ENCODE measurements at places on chromosomes 12 and 14.

DNA sequence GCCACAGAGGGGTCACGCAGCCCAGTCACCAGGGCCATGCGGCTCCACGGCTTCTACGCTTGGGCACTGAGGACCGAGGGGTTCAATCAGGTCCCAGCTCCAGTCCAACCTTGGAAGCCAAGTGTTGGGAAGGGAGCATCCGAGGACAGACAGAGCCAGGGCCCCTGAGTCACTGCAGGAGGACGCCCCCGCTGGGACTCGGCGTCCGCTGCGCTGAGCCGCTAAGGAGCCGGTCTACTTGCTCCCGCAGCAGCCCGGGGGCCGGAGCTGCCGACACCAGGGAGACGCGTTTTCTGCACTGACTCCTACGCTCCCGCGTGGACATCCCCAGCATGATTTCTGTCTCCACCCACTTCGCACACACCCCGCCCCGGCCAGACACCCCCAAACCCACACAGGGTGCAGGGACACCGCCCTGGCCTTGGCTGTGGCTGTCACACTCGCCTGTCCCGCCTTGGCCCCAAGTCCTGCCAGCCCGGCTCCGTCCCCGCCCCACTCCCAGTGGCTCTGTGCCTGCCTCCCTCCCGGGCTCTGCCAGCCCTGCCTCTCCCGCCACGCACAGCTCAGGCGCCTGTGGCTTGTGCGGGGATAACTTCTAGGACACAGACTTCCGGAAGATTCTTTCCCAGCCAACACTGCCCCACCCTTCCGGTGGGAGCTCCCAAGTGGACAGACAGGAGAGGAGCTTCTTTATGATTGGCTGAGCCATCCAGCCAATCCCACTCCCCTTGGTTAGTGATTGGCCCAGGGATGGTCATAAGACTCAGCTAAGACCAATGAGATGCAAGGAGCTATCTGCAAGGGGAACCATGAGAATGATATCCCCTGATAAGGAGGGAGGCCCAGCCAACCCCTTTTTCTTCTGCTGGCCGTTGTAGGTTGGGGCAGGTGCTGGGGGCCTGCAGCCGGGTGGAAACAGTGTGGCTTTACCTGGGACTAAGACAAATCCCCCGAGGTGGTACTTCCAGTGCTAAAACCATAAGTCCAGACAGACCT lies 118.9 kb upstream of the SFSWAP start:
- no peak for DNase-seq

- no peak for DNase-seq
These were observed 206.6 kb upstream of the RTL1 start for GRCh38 chr14:101109981-101110728.

- no peak for DNase-seq
These were observed 94.2 kb downstream of the GRIP1 start for GRCh38 chr12:66584673-66585072.

DNA sequence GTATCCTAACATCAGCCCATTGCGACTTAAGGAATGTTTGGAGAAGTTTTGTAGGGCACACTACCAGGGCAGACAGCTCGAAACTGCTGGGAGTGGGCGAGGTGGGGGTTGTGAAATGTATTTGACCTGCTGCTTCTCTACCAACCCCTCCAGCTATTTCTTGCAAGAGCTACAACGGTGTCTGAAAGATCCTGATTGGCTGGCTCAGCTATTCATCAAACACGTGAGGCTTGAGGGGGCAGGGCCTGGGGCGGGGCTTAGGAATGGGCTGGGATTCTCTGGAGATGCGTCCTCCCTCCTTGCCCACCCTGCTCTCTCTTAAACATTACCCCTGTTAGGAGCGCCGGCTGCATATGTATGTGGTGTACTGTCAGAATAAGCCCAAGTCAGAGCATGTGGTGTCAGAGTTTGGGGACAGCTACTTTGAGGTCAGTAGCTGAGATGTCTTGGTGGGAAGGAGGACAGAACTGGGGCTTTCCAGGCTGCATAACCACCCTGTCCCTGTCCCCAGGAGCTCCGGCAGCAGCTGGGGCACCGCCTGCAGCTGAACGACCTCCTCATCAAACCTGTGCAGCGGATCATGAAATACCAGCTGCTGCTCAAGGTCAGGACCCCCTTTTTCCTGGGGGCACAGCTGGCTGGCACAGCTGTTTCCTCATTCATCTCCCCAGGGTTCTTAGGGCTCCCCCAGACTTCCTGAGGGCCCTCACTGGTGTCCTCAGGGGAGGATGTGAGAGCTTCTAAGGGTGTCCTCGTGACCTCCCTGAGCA lies 3.1 kb downstream of the ARHGEF25 start:
- DNase-seq: no peak

DNA sequence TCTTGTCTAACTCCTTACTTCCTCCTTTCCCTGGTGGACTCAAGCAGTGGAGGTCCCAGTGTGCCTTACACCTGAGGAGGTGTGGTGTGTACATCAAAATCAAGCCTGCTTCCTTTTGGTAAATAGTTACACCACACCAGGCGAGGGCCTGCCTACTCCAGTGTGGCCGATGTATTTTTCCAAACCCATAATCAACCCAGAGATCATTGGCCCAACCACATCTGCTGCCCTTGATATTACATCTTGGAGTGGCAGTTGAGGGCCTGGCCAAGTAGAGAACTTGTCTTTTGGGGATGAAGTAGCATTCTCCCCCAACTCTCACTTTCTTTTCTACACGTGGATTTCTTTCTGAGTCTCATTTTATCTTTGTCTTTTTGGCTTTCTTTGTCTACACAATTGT lies 187.4 kb downstream of the EFCAB11 start:
- DNase-seq: no peak

GRCh38 chr14:95374239-95374997 lies 54.7 kb upstream of the CLMN start:
- no peak for DNase-seq

GRCh38 chr12:5232291-5232690 lies 188.6 kb downstream of the KCNA5 start:
- DNase-seq: no peak

- DNase-seq: no peak
These were observed 8.5 kb upstream of the BICD1 start for GRCh38 chr12:32098112-32098511.

DNA sequence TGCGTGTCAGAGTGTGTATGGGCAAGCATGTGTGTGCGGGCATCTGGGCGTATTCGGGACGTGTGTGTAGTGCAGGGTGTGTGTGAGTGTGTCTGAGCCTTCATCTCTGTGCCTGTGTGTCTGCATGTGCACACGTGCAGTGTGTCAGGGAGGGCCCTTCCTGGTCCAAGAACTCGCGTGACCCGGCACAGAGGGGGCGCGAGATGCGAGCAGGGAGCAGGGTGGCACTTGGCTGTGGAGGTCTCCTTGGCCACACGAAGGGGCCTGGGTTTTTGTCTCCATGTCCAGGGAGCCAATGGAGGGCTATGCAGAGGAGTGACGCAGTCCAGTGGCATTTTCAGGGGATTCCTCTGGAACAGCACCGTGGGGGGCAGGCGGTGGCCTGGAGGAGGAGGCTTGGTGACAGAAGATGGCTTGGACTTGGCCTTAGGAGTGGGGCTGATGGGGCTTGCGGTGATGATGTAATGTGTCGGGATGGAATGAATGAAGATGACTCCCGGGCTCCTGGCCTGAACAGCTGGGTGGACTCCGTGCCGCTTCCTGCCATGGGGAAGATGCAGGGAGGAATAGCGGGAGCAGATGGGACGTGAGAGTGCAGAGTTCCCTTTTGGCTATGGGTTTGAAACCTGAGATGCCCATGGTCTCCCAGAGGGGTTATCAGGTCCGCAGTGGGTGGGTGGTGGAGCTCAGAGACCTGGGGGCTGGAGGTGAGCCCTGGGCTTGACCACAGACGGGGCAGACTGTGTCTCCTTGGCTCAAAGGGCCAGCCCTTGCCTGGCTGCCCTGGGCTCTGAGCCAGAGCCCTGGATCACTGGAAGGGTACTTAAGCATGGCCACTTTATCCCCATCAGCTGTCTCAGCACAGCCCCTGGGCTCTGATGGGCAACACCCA lies 208.3 kb downstream of the PHETA1 start:
- DNase-seq: no peak

GRCh38 chr12:93121729-93122488 lies 192.8 kb upstream of the EEA1 start:
- DNase-seq: no peak

DNA sequence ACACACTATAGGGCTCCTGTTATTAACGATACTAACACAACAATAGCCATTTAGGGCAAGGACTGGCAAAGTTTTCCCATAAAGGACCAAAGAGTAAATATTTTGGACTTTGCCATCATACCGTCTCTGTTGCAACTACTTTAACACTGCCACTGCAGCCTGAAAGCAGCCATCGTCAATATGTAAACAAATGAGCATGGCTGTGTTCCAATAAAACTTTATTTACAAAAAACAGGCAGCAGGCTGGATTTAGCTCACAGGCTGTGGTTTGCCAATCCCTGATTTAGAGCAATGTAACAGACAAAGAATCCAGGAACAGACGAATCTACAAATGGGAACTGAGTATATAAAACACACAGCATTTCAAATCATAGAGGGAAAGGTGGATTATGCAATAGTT lies 84.1 kb downstream of the FRMD6 start:
- DNase-seq: no peak

- no peak for DNase-seq
These were observed 18.5 kb downstream of the DICER1 start for GRCh38 chr14:95138876-95139275.

GRCh38 chr14:104284107-104284592 lies 145.8 kb downstream of the KIF26A start:
- no peak for DNase-seq

- no peak for DNase-seq
These were observed 17.9 kb upstream of the PTGR2 start for GRCh38 chr14:73833530-73834260.

- DNase-seq: no peak
These were observed 96.8 kb upstream of the DIO3 start for GRCh38 chr14:101464310-101464983.

DNA sequence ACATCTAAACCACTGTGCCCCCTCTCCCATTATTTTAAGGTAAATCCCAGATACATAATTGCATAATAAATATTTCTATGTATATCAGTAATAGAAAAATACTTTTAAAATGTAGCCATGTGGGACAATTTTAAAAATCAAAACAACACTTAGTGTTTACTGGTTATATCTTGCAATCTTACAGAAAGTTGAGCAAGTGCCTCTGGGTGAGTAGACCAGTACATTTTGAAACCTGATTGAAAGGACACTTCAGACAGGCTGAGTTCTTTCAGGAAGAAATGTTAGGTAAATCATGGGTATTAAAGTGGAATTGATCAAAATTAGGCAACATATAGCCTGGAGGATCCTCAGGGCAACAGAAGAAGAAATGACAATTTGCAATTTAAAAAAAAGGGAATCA lies 7.2 kb downstream of the SLC38A4 start:
- DNase-seq: no peak

- DNase-seq: no peak
These were observed 10.8 kb upstream of the OR11G2 start for GRCh38 chr14:20179880-20180279.

DNA sequence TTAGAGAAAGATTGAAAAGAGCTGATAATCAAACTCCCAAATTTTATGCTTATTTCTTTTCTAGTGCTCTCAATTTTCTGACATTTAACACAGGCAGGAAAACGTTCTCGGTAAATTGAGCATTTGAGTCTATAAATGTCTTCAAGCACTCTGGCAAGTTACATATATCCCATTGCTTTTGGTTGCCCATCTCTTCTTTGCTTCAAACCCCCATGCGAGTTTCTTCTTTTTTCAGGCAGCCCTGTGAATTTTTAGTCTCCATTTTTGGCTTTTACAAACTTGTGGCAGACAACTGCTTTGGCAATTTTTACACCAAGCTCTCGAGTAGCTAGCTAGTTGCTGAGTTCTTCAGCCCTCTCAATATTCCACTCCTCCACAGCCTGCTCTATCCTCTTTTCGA lies 8.7 kb upstream of the TMEM63C start:
- DNase-seq: no peak

GRCh38 chr14:44530475-44530874 lies 23.4 kb upstream of the FSCB start:
- DNase-seq: no peak

DNA sequence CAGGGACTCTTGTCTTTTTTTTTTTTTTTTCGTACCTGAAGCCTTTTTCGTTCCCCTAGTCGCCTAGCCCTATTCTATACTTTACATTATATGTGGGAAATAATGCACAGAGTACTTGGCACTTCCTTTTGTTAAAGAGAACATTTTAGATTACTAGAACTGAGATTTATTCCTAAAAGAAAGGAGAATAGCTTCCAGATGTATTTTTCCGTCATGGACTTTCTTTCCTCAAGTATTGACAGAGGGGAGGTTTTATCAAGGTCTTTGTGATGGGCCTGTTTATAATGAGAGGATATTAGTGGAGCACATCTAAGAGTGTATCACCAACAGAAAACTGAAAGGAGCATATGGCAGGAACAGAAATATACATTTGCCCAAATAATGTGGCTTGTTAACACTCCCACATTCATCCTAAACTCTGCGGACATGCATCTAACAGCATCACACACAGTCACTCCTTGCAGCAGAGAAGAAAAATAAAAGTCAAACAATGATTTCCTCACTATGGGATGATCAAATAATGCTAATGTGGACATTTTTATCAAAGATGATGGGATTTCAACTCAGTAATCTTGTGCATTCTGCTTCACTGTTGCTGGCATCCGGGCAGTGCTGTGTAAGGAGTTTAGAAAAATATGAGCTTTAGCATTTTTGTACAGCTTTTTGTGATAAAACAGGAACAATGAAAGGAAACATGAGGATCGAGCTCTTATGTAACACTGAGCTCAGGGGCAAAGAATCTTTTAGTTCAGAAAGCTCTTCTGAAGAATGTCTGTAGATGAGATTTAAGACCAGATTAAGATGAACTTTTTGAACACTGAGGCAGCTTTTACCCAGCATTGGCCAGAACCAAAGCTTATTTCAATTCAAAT lies 183.1 kb downstream of the EGLN3 start:
- DNase-seq: no peak

- no peak for DNase-seq
These were observed 42.3 kb downstream of the TTC9 start for GRCh38 chr14:70683983-70684382.

- no peak for DNase-seq
These were observed at the start of gene ZNF385A for GRCh38 chr12:54384591-54385041. Gene ZNF385A (minus strand): TSS chr12:54384733. CDS start chr12:54384514, 219 bp downstream.

- no peak for DNase-seq
These were observed 20.0 kb downstream of the MAP3K9 start for GRCh38 chr14:70789361-70789760.

GRCh38 chr12:51721282-51721940 lies 127.1 kb downstream of the FIGNL2 start:
- peak; percentile 16 for DNase-seq

DNA sequence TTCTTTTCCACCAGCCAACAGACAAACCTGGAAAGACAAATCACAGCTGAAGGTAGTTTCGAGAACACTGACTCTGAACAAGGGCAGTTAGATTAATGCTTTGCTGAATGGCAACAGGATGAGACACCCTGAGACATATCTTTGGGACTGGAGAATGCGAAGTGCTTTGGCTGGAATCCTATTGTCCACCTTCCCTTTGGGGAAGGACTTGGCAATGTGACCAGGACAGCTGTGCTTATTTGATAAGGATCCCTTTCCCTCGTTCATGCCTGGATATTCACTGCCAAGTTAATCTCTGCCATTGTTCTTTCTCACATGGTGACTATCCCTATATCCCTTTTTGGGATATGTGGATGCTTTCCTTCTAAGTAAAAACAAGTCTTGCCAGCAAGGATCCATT lies 537.1 kb upstream of the SEL1L start:
- DNase-seq: no peak

GRCh38 chr12:53190108-53190729 lies 9.5 kb upstream of the CSAD start:
- DNase-seq: no peak

- DNase-seq: no peak
These were observed 42.8 kb downstream of the PRMT8 start for GRCh38 chr12:3533703-3534386.

- no peak for DNase-seq
These were observed 72.9 kb upstream of the LTA4H start for GRCh38 chr12:96108321-96108720.

- DNase-seq: no peak
These were observed 81.8 kb downstream of the SLC38A1 start for GRCh38 chr12:46187023-46187422.

All from T-helper 2 cell treated with Interferon-gamma antibody and Interleukin-4, amounts not matched to agents 5 μg/mL and 100 μg/mL, for 36 hours (primary cell).